ENCODE measurements at places on chromosomes 3 and 15.

GRCh38 chr15:98647026-98647773, 1.1 kb upstream of the IGF1R start:
- DNase-seq = no peak

DNA sequence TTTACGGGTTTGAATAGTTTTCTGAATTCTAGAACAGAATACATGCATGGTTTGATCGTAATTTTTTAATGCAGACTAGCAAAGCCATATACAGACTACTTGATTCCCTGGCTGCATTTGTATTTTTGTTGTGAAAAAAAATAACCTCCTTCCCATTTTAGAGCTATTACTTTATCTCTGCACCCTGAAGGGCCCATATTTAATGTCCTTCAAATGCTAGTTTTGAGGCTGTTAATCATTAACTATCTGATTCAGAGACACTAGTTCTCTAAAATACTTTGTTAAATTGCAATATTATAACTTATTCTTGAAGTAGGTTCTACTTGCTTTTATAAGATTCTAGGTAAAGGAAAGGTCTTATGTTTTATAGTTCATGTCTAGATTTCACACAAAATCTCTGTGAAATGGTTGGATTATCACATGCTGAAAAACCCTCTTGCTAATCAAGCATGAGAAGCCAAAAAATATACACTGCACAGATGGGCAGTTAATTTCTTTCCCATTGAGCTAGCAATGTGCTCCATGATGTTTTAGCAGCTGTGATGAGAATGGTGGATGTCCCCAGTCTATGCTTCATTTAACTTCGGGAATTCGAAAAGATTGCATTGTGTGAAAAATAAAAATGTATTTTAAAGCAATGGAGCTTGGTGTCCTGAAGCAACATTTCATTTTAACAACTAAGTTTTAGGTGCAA, 634.0 kb upstream of the BCHE start:
- DNase-seq = no peak

DNA sequence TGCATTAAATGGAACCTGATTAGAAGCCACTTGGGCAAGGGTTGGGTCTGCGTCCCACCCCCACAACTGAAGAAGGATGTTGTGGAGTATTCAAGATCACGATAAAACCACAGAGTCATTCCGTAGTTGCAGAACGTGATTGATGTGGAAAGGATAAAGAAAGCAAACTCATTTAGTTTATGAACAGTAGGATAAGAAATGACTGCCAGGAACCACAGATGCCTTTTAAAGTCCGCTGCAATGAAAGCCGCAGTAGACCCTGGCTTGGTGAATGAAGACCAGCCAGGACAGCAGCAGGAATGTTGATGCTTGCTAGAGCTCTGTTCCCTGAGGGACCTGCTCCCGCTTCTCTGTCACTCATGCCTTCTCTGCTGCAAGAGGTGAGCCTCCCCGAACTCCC, 111.5 kb downstream of the GABRG3 start:
- no peak for DNase-seq

DNA sequence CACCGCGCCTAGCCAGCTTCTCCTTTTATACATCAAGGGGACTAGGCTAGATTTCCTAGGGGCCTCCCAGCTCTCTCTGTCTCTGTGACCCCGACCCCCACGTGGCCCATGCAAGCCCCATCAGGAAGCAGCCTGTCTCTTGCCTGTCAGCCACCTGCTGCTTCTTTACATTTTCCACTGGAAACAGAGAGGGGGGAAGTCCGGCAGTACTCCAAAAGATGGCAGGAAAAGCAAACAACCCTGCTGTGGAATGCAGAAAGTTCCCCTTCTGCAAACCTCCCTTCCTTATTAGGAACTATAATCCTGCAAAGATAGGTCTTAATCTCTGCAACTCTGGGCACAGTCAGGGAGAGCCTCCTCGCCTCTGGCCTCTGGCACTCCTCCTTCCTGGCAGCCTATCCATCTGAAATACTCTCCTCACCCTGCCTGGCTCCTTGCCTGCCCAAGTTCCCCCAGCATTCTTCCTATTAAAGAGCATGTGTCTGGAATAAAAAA, 47.4 kb upstream of the HACD2 start:
- peak; percentile 68 for DNase-seq

DNA sequence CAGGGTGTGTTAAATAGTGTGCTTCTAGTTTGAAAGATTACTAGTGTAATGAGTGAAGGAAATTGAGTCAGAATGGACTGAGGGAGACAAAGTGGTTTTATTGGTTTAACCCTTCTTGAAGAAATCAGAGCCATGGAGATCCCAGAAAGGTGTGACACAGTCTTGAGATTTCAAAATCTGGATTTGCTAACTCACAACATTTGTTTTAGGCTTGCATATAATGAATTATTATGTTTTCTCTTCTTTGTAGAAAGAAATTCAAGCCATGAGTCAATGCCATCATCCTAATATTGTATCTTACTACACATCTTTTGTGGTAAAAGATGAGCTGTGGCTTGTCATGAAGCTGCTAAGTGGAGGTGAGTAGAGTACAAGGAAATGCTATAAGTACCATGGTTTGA, 25.1 kb downstream of the OXSR1 start:
- DNase-seq = no peak

- DNase-seq = no peak
These were observed 115.8 kb downstream of the CTNNB1 start for GRCh38 chr3:41315126-41315525.

- no peak for DNase-seq
These were observed 4.3 kb upstream of the MTFMT start for GRCh38 chr15:65033659-65034269.

- DNase-seq = no peak
These were observed 143.8 kb downstream of the PEAK1 start for GRCh38 chr15:77276096-77276495.

- no peak for DNase-seq
These were observed 26.8 kb upstream of the LIMD1 start for GRCh38 chr3:45567730-45568172.

- DNase-seq = no peak
These were observed 39.7 kb downstream of the NPTN start for GRCh38 chr15:73593304-73594074.

All from AG04449 (cell line).